NCI-H2081 treated with DMSO at 0.1 percent for 48 hours (cell line): ENCODE measurements at places on chromosomes 3 and 15.

DNA sequence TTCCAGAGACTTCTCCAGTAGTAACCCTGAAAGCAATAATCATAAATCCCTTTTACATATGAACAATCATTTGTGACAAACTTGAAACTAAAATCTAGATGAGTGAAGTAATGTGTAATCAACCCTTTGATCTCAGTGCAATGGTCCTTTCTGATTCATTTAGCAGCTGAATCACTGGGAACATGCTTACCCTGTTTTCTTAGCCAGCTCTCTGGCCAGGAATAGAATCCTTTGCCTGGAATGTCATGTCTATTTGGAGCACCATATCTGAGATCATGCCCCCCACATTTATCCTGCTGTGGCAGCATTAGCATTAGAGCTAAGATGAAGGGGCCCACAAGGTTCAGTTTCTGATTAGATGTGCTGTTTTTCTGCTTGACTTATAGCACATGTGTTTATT lies 309.8 kb downstream of the OXSM start:
- no peak for DNase-seq

DNA sequence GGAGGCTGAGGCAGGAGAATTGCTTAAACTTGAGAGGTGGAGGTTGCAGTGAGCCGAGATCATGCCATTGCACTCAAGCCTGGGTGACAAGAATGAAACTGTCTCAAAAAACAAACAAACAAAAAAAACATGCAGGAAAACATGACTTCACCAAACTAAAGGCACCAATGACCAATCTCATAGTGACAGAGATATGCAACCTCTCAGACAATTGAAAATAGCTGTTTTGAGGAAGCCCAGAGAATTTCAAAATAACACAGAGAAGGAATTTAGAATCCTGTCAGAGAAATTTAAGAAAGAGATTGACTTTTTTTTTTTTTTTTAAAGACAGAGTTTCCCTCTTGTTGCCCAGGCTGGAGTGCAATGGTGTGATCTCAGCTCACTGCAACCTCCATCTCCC lies 26.1 kb downstream of the NCBP2 start:
- DNase-seq = no peak

DNA sequence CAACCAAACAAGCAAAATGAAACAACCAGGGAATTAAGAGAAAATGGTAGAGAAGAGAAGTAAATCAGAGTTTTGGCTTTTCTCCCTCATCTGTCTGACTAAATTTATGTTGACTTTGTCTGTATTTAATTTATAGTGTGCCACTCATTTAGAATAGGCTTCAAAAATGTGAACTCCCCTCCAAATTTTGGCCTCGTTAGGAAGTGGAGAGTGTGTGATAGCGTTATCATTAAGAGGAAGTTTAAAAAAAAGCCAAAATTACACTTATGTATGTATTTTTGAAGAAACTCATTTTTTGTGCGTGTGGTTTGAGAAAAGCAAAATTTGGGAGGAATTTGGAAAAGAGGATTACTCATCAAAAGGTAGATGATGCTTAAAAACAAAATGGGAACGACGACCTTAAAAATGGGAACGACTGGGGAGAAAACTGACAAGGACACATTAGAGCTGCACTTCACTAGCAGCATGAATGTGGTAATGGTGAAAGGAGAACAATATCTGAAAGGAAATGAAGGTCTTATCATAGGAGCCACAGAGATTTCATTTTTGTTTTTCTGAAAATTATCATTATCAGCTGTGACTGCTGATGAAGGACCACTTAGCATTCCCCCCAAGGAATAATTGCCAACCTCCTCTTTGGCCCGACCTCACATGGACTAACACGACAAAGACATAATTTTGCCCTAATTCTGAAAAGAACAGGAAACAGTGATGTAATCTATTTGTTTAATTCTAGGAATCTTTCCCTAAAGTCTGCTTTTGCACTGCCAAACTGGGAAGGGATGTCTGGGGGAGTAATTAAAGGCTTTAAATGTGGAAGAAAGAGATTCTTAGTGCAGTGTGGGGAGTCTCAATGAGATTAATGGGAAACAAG lies 163.2 kb upstream of the P2RY1 start:
- no peak for DNase-seq

- DNase-seq = no peak
These were observed 137.7 kb upstream of the EOMES start for GRCh38 chr3:27859821-27860220.

GRCh38 chr3:141401573-141402475 lies 33.5 kb downstream of the ZBTB38 start:
- DNase-seq = no peak
